ENCODE measurements at places on chromosomes 2 and 18.

GRCh38 chr2:211611061-211611518 lies 927.5 kb downstream of the ERBB4 start:
- no peak for DNase-seq

DNA sequence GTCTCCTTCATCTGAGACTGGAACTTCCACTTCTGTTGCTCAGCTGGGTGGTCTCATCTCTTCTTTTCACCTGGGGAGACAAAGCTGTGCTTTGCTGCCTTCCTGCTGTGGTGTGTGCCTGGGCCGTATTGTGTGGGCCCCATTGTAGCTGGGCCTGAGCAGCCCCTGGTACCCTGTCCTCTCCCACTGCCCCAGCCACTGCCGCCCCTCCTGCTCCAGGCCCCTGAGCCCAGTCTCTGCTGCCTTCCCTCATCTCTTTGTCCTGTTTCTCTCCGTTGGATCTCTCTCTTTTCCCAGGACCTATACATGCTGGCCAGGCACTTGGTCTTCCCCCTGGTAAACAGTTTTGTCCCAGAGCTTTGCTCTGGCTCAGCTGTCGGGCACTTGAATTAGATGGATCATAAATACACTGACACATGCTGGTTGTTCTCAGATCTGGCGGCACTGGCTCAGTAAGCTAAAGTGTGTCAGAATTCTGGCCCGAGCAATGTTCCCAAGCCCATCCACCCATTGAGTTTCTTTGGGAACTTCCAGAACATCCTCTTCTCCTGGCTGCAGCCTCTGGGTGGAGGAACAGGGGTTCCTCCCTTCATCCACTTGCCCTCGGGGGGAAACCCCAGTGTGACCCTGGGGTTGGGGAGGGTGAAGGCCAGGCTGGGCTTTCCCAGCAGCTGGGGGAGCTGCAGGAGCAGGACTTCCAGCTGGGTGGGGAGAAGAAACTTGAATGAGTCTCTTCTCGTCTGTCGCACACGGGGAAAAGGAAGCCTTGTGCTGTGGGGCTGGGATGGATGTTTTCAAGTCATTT lies 99.0 kb downstream of the DGKD start:
- no peak for DNase-seq

DNA sequence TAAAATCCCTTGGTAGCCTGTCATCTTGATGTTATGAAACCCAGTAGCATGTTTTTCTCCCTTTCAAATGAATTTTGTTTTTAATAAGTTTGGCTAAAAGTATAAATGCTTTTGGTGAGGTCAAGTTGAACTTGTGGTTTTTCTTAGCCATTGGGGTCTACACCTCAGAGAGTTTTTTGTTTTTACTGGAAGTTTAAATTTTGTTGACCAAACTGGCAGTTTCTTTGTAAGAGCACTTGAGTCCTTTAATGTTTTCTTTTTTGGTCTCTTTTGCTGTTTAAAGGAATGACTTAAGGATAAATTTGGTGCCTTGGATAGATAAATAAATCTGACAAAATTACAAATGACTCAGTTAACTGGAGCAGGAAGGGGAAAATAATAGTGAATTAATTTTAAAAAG lies 577.3 kb downstream of the SATB2 start:
- no peak for DNase-seq

- DNase-seq = no peak
These were observed 119.5 kb downstream of the RTP5 start for GRCh38 chr2:241989074-241989473.

- no peak for DNase-seq
These were observed 370 bp downstream of the KLHL29 start for GRCh38 chr2:23385351-23385747.

DNA sequence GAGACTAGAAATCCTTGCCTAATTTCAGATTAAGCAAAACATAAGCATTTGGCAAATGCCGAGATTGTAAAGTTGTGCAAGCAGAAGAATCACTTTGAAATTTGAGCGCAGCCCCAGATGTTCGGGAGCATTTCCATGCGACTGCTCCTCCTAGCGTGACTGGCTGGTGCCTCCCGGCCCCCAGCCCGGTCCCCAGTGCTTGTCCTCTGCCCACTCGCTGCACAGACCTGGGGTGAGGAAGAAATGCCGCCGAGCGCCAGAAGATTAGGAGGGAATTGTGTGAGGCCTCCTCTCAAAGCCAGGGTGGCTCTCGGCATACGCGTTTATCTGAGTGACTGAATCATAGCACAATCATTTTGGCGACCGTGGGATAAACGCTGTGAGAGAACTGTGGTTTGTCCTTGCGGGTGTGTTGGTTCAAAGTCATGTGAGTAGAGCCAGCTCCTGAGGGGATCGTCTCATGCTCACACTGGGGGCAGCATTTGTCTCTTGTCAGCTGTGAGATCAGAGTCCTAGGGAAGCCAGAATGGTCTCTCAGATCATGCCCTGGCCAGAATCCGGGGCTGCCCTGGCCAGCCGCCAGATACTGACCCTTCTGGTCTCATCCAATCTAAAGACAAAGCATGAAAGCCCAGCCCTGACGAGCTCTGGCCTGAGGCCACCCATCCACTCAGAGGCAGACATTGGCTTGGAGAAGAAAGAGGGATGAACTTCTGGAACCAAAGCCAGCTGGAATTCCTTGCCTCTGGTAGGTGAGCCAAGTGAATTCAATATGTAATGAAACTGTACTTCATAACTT lies 189.3 kb downstream of the SH3RF3 start:
- no peak for DNase-seq

- DNase-seq = no peak
These were observed at the start of gene HOXD10 for GRCh38 chr2:176115883-176116813. HOXD10 (plus strand) TSS chr2:176116778; CDS start chr2:176116834, 56 bp downstream.

DNA sequence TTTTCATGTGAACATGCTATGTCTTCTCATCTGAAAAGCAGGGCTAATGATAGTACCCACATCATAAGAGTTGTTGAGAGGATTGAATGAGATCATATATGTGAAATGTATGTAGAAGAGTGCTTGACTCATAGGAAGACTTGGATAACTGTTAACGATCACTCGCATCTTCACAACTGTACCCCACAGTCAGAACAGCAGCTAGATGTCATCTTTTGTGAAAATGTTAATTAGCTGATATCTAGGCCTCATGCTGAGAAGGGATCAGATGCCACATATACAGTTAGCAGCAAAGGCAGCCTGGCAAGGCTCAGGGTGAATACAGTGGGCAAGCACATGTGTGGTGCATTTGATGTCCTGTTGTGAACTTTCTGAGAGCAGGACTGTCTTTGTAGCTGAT lies 24.2 kb downstream of the MAP3K20 start:
- no peak for DNase-seq

GRCh38 chr2:63544017-63544627 lies 44.2 kb downstream of the WDPCP start:
- DNase-seq = no peak

DNA sequence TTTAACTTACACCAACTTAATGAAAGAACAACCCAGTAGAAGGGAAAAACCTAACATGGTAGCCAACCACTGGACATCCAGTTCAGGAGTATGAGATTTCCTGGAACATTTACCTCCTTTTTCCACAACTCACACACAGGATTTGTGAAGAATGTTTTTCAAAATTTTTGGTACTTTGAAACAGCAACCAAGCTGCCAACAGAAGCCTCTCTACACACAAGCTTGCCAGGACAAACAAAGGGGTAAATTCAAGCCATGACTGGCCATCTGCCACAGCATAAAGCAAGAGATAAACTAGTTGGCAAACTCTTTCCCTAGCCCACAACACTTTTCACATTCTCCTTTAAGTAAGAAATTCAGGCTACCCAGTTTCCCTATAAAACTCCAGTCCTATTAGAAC lies 21.4 kb downstream of the MGAT4A start:
- DNase-seq = no peak

DNA sequence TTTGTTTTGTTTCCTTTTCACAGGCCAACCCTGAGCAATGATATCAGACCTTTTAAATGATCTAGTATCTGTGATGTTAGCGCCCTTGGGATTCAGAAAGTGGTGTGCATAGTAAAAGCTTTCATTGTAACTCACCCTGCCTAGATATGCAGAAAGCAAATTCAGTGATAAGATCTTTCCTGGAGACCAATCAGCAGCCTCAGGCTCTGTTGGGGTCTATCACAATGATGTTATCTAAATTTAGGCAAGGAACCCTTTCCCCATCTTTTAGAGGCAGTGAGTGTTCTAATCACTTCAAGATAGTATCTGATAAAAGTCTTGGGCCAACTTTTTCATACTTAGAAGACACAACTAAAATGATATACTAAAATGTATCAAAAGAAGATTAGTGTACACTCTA lies 23.6 kb upstream of the PNO1 start:
- no peak for DNase-seq

GRCh38 chr2:49569176-49569575 lies 414.9 kb upstream of the FSHR start:
- no peak for DNase-seq

DNA sequence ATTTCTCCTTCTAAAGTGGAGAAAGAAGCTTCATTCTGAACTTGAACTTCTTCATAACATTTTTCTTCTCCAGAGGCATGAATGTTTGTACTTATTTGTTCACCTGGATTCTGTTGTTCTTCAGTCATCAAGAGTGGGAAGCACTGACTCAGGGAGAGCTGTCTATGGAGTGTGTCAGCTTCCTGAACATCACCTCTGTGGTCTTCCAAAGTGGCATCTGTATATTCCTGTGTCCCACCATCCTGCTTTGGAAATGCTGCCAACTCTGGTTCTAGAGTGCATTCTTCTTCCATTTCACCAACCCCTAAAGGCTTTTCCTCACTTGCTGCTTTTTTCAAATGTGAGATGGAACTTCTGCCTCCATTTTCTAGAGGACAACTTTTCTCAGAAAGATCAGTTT lies 59.5 kb downstream of the TTN start:
- DNase-seq = no peak

DNA sequence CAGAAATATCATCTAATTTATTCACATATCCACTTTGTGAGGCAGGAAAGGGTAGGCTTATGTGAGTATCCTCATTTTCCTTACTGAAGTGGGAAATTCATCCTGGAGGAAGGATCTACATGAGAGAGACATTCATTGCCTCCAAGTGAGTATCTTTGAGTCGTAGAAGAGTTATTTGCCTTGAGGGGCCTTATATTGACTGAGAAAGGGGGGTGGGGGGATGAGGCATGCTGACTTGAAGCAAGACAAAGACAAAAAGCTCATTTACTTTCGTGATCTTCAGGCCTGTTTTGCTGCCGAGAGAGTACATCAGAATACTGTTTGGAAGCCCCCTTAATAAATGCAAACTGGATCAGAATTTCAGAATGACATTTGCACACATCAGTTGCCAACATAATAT lies 17.6 kb upstream of the NEDD4L start:
- no peak for DNase-seq

- no peak for DNase-seq
These were observed 32.3 kb downstream of the LYPD6B start for GRCh38 chr2:149070681-149071320.

DNA sequence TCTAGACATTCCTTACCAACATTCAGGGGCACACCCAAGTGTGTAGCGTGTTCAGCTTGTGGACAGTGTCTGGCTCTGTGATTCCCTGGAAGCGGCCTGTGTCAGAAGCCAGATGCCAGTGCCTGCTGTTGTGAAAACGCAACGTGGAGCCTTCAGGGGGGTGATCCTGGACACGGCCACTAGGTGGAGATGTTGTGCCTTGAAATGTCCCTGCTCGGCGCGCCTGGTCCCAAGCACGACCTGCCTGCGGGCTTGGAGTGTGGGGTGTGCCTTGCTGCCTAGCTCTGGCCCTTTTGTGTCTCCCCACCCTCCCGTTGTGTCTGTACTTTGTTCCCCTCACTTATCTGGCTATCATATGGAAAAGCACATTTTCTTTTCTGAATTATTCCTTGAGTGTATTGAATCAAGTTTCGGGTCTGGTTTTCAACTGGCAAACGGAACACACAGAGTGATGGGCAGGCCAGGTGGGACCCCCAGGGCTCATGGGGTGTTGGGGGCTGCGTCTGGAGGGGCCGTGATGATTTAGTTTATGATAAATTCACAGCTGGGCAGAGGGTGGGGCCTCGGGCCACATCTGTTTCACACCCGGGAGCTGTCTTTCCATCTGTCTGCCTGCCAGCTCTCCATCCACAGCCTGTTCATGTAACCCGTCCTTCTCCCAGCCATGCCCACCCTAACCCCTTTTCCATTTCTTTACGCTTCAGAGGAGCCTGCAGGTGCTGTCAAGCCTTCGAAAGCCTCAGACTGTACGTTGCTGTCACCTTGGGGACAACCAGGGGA lies 95.5 kb downstream of the DYSF start:
- peak; percentile 28 for DNase-seq

DNA sequence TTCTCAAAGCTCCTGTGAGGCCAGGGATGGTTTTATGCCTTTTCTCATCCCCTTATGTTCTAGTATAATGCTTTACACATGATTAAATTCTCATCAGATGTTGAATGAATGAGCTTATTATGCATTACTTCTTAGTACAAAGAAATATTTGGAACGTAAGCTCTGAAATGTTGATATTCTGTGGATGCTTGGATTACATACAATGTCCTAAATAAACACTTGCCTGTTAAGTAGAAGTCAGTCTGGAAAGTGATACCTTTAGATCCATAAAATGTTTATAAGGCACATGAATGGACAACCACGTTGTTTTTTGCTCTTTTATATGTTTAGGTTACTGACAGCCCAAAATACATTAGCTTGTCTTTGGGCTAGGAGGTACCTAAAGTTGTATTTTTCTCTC lies 248.6 kb downstream of the NEDD4L start:
- no peak for DNase-seq

- no peak for DNase-seq
These were observed 119.3 kb upstream of the MAPRE2 start for GRCh38 chr18:34921811-34922385.

GRCh38 chr2:41853427-41854191 lies 194.2 kb upstream of the PKDCC start:
- no peak for DNase-seq

DNA sequence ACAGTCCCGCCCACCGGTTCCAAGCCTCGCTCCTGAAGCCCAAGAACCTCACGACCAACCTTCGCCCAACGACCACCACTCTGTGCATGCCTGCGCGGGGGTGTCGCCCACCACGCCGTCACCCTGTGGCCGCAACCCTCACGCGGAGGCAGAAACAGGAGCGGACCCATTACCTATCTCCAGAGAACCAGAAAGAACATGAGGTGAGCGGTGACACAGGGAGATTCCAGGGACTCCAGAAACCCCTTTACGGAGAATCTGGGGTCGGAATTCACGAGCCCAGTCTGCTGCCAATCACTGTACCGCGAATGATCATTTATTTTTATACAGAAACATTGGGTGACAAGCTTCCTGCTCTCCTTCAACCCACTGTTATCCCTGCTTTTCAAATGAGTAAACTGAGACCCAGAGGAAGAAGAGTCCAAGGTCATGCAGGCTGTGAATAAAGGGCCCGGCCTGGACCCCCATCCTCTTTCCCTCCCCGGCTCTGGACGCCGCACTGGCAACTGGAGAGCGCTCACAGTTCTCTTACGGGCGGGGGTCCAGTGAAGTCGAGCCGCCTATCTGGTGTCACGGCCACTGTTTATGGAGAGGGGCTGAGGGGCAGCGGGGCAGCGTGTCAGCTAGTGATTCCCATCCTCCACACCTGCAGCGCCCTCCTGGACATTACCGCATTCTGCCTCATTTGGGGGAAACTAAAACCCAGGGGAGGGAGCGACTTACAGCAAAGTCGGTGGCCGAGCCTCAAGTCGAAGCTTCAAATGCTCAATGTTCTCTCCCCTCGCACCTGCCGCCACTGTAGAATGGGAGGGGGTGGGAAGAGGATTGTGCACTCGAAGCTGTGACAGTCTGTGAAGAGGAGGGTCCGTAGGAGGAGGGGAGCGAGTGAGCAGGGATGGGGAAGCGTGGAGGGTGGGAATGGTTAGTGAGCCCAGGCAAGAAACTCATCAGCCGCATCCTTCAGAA lies 723 bp upstream of the SLC30A3 start:
- DNase-seq = no peak

All from T-cell (primary cell).